Stimulated activated CD4-positive, alpha-beta T cell treated with anti-CD3 and anti-CD28 coated beads, TNF-alpha, amount 100 ng/mL, for 4 hours (primary cell): ENCODE measurements at places on chromosomes 12 and 14.

DNA sequence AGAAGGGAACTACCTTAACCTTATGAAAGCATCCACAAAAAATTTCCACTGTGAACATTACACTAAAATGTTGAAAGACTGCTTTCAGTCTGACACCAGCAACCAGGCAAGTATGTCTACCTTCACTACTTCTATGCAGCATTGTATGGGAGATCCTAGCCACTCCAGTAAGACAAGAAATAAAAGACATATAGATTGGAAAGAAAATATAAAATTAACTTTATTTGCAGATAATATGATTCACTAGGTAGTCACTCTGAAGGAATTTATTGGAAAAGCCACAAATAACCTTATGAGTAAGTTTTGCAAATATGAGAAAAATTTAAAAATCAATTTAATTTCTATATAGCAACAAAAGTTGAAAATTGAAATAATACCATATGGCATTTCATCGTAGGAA lies 172.0 kb downstream of the RERGL start:
- DNase-seq: no peak

DNA sequence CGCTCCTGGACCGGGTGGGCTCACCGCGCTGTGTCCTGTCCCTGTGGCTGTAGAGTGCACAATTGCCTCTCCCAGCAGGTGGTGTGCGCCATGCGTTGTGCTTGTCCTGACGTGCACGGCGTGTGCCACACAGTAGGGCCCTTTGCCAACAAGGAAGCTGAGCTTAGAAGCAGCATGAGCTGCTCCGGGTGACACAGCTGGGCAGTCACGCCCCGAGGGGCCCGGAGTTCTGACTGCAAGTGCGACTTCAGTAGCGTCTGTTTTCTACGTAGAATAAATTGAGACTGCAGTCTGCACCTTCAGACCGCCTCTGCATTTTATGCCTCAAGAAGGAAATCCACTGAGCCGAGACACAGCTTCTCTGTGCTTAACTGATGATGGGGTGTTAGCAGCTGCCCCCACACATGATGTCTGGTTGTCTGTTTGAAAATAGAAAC lies 81.6 kb downstream of the ADGRD1 start:
- DNase-seq: no peak

- DNase-seq: no peak
These were observed 29.0 kb downstream of the PDE6H start for GRCh38 chr12:15001733-15002382.

GRCh38 chr12:88518863-88519403 lies 61.3 kb downstream of the KITLG start:
- DNase-seq: no peak

- DNase-seq: no peak
These were observed 5.4 kb upstream of the DPPA3 start for GRCh38 chr12:7705846-7706245.
